ENCODE measurements at places on chromosomes 4 and X.

DNA sequence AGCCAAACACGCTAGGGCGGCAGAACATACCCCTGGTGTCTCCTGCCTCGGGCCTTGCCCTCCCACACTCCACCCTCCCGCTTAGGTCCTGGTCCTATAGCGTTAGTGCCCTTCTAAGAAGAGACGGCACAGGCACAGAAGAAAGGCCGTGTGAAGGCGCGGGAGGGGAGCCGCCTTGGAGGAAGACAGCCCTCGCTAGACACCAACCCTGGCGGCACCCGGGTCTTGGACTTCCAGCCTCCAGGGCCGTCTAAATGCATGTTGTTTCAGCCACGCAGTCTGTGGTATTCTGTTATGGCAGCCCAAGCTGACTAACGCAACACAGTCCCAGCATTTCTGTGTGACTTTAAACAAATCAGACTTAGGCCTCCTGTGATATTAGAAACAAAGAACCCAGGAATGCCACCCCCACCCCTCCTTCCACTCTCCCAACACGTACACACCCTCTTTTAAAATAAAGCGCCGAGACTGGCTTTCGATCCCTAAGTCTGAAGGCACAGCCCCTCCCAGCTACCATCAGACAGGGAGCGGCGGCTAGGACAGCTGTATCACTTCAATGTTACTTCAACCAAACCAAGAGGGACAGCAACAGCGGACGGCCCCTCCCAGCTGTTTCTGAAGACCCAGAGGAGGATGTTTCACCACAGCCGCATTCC, 128.0 kb downstream of the AFAP1 start:
- no peak for DNase-seq

DNA sequence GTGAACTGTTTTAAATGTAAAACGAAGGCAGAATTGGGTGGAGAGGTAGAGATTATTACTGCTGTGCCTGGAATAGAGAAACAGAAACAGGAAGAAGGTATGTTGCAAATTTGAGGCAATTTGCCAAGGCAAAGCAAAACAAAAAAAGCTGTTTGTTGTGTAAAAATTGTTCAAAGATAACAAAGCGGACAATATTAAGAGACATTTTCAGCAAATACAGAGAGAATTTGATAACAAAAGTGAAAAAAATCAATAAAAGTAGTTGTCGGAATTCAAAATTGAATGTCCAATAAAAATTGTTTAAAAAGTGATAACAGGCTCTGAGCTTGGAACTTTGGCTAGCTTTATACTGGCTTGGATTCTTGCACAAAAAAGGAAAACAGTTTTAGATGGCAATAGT, 14.4 kb upstream of the SMS start:
- no peak for DNase-seq

- no peak for DNase-seq
These were observed 37.3 kb upstream of the ARAF start for GRCh38 chrX:47523713-47524166.

- no peak for DNase-seq
These were observed 6.9 kb upstream of the MCUB start for GRCh38 chr4:109553130-109553529.

GRCh38 chr4:7771541-7772507, 167.8 kb downstream of the AFAP1 start:
- no peak for DNase-seq

DNA sequence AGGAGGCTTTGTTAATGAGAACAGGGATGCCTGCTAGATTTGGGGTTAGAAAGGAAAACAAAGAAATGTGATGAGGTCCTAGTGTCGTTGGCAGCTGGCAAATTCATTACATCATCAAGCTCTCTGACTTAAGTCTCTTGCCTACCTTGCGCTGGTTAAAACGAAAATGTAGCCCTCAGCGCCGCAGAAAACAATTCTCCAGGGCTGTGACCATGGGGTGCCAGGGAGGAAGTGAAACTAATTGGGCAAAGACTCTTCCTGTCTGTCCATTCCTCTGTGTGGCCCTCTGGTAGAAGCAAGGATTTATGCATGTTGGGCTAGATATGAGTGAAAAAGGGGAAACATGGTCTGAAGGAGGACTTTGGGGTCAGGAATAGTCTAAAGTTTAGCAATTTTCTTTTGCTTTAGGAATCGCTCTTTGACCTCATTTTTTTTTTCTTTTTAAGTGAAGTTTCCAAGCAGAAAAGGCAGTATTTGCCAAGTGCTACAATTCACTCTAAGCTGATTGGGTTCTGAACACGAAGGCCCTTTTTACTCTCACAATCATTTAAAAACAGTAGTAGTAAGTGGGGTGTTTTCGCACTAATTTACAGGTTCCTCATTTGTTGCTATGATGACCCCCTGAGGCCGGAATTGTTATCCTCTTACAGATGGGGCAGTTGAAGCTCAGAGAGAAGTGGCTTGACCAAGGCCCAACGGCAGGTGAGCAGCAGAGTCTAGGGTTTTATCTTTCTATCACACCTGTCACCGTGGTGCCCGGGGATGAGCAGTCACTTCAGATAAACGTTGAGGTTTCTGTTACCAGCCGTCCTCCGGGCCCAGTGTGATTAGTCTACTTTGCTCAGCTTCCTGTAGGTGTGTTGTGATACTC, 27.3 kb upstream of the CHRNA9 start:
- no peak for DNase-seq

- no peak for DNase-seq
These were observed 948.9 kb downstream of the PCDH19 start for GRCh38 chrX:99461223-99461622.

DNA sequence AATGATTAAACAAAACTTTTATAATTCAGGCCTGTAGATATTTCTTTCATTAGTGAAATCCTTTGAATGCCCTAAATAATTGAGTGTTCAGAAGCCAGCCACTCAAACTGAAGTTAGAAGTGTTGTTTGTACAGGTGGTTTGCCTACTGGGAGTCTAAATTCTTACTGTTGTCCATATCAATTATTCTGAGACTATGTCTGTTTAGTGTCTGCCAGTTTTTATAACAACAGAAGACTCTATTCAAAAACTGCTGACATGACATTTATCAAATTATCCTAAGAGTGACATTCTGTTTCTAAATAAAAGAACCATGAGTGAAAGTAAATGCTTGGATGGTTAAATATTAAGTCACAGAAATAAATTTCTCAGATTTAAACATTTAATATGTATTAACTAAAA, 375.1 kb downstream of the FAT4 start:
- DNase-seq = no peak

- DNase-seq = no peak
These were observed 6.5 kb downstream of the SMIM9 start for GRCh38 chrX:154828016-154828408.

DNA sequence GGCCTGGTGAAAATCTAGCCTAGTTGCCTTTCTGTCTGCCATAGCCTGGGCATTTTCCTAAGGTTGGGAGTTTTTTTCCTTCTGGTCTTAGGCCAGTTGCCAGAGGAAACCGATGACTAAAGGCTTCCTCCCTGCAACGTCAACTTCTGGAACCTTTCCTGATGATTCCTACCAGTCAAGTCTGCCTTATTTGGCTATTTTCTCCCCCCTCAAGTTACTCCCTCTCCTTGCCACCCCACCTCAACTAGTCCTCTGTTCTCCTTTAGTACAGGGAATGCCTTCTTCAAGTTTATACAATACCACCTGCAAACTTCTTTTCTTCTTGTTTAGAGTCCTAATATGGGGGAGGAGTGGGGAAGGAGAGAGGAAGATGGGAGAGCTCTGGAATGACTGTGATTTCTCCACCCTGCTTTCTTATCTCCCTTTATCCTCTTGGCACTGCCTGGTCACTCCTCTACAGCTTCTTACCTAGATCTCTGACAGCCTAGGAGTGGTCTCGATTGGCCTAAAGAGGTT, 10.6 kb downstream of the MSN start:
- DNase-seq = no peak

DNA sequence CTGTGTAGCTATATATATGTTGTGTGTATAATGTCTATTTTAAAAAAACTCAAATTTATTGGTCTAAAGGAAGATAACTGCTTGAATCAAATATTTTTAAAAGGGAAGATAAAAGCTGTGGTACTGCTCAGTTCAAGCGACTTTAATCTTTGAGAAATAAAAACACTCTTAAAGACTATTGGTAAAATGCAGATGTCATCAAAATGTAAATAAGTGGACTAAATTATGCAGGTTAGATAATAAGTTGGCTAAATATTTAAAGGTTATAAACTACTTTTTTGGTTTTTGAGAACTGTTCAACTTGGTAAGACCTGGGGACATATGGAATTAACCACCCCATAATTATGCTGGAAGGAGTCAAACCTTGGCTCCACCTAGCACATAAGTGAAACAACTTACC, 144.7 kb upstream of the ITM2A start:
- DNase-seq = no peak

DNA sequence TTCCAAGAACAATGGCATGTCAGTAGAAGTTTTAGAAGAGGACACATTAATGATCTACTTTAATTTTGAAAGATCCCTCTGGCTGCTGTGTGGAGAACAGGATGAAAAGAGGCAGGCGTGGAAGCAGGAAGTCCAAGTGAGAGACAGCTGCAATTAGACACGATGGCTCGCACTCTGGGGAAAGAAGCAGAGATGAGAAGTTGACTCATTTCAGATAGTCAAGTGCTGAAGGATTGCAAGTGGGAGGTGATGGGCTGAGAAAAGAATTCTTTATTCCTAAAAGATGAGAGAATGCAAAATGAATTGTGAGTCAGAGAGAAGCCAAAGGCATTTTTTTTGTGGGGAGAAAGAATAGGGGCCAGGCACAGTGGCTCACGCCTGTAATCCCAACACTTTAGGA, 16.5 kb downstream of the RXFP1 start:
- no peak for DNase-seq

GRCh38 chr4:110848787-110849186, 225.9 kb upstream of the PITX2 start:
- DNase-seq = no peak

- no peak for DNase-seq
These were observed 115.8 kb downstream of the VEGFC start for GRCh38 chr4:176676901-176677300.

DNA sequence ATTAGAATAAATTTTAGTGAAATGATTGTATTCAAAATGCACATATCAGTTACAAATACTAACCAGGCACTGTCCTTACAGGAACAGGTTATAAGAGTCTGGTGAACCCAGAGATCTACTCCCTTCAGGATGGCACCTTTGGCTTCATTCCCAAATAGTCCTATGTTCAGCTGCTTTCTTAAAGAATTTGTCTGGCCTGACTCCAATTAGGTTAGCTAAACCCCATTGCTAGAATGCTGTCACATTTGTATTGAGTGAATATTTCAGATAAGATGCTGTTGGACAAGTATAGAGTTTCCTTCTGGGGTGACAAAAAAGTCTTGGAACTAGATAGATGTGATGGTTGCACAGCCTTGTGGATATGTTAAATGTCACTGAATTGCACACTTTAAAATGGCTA, 69.4 kb downstream of the EFHC2 start:
- no peak for DNase-seq

GRCh38 chr4:22345678-22346077, 170.2 kb downstream of the ADGRA3 start:
- DNase-seq = no peak

- no peak for DNase-seq
These were observed 125.5 kb upstream of the NRK start for GRCh38 chrX:105696870-105697269.

DNA sequence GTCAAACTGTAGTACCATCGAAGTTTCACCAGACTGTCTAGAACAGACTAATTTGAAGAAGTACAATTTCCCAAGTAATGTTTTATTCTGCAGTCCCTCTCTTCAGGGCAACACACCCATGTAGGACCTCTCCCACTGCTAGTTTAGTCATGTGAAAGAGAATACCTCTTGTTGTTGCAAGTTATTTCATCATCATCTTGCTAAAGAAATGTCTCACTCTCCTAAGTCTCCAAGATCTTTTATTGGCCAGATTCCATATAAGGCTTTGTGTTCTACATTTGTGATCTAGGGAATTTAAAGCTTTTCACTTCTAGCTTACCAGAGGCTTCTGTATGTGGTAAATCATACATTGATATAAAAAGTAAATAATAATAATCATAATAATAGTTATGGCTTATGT, 745.3 kb upstream of the MAGEB2 start:
- no peak for DNase-seq

- no peak for DNase-seq
These were observed 24.1 kb upstream of the MRFAP1 start for GRCh38 chr4:6616087-6616995.

DNA sequence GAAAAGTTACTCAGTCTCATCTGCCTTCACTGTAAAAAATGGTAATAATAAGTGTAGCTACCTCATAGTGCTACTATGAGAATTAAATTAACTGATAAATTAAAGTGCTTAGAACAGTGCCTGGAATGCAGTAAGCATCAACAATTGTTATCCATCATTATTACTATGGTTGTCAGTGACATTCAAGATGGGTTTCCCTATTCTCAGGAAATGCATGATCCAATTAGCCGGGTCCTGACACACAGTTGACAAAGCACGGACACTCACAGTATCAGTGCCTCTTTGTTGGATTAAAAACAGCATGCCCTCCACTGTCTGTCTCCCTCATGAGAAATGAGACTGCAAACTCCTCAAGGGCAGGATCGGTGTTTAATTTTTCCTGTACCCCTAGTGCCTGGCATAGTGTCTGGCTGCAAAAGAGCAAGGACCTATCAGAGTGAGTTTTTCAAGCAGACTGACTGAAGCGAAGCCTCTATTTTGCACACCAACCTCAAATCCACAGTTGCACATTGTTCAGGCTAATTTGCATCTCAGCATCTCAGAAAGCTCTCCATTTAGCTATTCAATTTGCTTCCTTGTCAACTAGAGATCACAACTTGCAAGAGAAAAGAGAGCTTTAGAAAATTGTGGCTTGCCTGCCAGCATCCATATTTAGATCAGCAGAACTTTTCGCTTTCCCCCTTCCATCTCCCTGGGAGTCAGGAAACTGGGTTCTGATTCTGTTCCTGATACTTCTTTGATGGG, 122.9 kb downstream of the LDB2 start:
- DNase-seq = no peak

- no peak for DNase-seq
These were observed 36.6 kb downstream of the FHL1 start for GRCh38 chrX:136183917-136184316.

GRCh38 chrX:77922787-77923186, 12.3 kb downstream of the ATP7A start:
- no peak for DNase-seq

DNA sequence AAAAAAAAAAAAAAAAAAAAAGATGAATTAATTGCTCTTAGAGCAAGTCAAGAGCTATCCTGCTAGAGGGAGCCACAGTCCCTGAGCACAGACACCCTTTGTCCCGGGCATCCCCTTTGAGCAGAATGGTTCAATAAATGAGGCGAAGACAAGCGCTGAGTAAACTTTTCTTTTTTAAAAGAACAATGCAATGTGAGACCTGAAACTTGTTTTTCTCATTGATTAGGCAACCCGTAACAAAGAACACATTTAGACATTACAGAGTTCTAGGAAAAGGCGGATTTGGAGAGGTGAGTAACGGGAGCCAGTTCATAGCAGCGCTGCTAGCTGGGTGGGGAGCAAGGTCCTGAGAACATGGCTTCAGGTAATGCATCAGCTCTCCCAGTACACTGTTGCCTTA, 46.1 kb downstream of the GRK4 start:
- no peak for DNase-seq

- DNase-seq = no peak
These were observed 317.0 kb upstream of the ANXA10 start for GRCh38 chr4:167775375-167775774.

GRCh38 chrX:22652596-22652995, 347.2 kb upstream of the DDX53 start:
- DNase-seq = no peak

- no peak for DNase-seq
These were observed 159.3 kb downstream of the BCOR start for GRCh38 chrX:39938466-39938865.

GRCh38 chr4:186765673-186766546, 42.3 kb upstream of the FAT1 start:
- DNase-seq = no peak
